Peyer's patch (tissue), 4 donors: ENCODE measurements at places on chromosomes 3 and 15. TPM values are rescaled to one million over a fixed set of nuclear protein-coding genes. Genes with fewer than 3 reads are reported as not detected.

- no peaks in the 10 kb centered on the region for H3K4me1 ChIP-seq
- DNase-seq: no peak
- H3K27me3 ChIP-seq: no peaks in the 10 kb centered on the region
- no peak overlapping the region for H3K27ac ChIP-seq
- no peaks in the 10 kb centered on the region for H3K36me3 ChIP-seq
- H3K4me3 ChIP-seq: no peak overlapping the region
These were observed 10.8 kb downstream of the CACNA2D3 start for GRCh38 chr3:54133196-54133595.

GRCh38 chr15:100192097-100193080 lies 149.4 kb downstream of the ADAMTS17 start:
- DNase-seq: peak; percentile 23
- H3K36me3 ChIP-seq: no peaks in the 10 kb centered on the region
- no peak overlapping the region for H3K27ac ChIP-seq
- H3K27me3 ChIP-seq: no peaks in the 10 kb centered on the region
- H3K4me1 ChIP-seq: no peaks in the 10 kb centered on the region

- H3K4me1 ChIP-seq: peaks cover 24% of the 10 kb centered on the region
- DNase-seq: no peak
- no peak overlapping the region for H3K27ac ChIP-seq
- no peak overlapping the region for H3K4me3 ChIP-seq
- no peaks in the 10 kb centered on the region for H3K27me3 ChIP-seq
- H3K36me3 ChIP-seq: peaks cover 5% of the 10 kb centered on the region
These were observed 52.4 kb upstream of the NR2E3 start for GRCh38 chr15:71757741-71758530.

DNA sequence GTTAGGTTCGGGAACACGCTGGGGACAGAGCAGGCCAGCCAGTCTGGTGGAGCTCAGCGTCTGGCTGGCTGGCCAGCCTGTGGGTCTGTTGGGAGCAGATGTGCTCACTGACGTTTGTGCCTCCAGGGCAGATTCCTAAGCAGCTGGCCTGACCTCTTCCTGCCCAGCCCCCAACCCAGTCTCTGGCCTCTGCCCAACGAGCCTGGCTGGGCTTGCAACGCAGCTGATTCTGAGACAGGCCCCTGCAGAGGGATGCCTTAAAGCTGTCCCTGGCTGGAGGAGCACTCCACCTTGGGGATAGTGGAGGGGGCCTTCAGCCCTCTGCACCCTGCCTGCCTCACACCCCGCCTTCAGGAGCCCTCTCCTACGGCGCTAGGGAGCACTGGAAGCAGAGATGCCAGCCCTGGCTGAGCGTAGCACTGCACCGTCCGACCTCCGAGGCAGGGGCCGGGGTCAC lies 46.0 kb downstream of the KLF13 start:
- H3K4me1 ChIP-seq: peaks cover 6% of the 10 kb centered on the region
- no peak for DNase-seq
- no peaks in the 10 kb centered on the region for H3K36me3 ChIP-seq
- no peaks in the 10 kb centered on the region for H3K27me3 ChIP-seq
- H3K4me3 ChIP-seq: no peak overlapping the region
- no peak overlapping the region for H3K27ac ChIP-seq

GRCh38 chr3:112084980-112085705 lies 1.0 kb upstream of the C3orf52 start:
- peak overlapping the region; percentile 86 for H3K27ac ChIP-seq
- no peaks in the 10 kb centered on the region for H3K27me3 ChIP-seq
- peak; percentile 65 for DNase-seq
- peaks cover 19% of the 10 kb centered on the region for H3K4me1 ChIP-seq
- no peak overlapping the region for H3K4me3 ChIP-seq
- H3K36me3 ChIP-seq: no peaks in the 10 kb centered on the region

DNA sequence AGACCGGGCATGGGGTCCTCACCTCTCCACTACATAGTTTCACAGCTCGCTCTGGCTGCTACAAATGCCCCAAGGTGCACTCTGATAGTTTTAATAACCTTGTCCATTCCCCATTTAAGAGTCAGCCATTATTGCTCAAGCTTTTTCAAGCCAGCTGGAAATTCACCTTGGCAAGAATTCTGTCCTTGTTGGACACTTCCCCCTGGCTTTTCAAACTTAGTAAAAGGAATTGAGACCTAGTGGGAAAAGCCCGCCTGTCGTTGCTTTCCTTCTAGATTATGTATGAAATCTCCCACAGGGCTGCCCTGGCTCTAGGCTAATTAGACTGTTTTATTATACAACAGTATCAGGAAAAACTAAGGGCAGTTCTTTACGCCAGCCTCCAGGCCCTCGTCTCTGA lies 293.7 kb upstream of the GADL1 start:
- H3K36me3 ChIP-seq: no peaks in the 10 kb centered on the region
- no peak overlapping the region for H3K27ac ChIP-seq
- H3K4me1 ChIP-seq: no peaks in the 10 kb centered on the region
- no peak overlapping the region for H3K4me3 ChIP-seq

DNA sequence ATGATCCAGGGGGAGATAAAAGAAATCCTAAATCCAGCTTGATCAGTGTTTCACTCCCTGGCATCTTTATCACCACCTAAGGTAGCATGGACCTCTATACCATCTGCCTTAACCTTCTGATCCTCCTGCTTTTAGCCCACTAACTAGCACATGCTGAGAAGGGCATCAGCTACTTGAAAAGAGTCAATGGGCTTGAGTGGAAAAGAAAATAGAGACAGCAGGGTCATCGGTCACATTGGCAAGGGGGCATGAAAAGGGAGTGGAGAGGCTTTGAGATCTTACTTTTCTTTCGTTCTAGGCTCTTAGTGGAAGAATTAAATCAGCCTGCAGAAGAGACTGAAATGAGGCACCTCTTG lies 239 bp upstream of the ZFYVE19 start:
- peak overlapping the region; percentile 97 for H3K27ac ChIP-seq
- no peaks in the 10 kb centered on the region for H3K27me3 ChIP-seq
- peak overlapping the region; percentile 92 for H3K4me3 ChIP-seq
- H3K4me1 ChIP-seq: peaks cover 16% of the 10 kb centered on the region
- DNase-seq: no peak

- H3K4me1 ChIP-seq: no peaks in the 10 kb centered on the region
- H3K27ac ChIP-seq: no peak overlapping the region
- no peaks in the 10 kb centered on the region for H3K27me3 ChIP-seq
- H3K4me3 ChIP-seq: no peak overlapping the region
These were observed 1010.6 kb downstream of the ROBO2 start for GRCh38 chr3:78050276-78051065.

- peaks cover 19% of the 10 kb centered on the region for H3K27me3 ChIP-seq
- DNase-seq: no peak
- peaks cover 17% of the 10 kb centered on the region for H3K4me1 ChIP-seq
- H3K4me3 ChIP-seq: no peak overlapping the region
These were observed 1.4 kb downstream of the PTH1R start for GRCh38 chr3:46878781-46879436.

- H3K4me3 ChIP-seq: no peak overlapping the region
- no peak for DNase-seq
- no peaks in the 10 kb centered on the region for H3K27me3 ChIP-seq
- no peaks in the 10 kb centered on the region for H3K4me1 ChIP-seq
These were observed 278.1 kb upstream of the LRTM1 start for GRCh38 chr3:55205990-55206389.

GRCh38 chr3:39021029-39021428 lies 30.7 kb downstream of the SCN11A start:
- H3K4me1 ChIP-seq: no peaks in the 10 kb centered on the region
- no peak for DNase-seq
- H3K4me3 ChIP-seq: no peak overlapping the region
- H3K27ac ChIP-seq: no peak overlapping the region
- H3K36me3 ChIP-seq: no peaks in the 10 kb centered on the region
- no peaks in the 10 kb centered on the region for H3K27me3 ChIP-seq

GRCh38 chr3:43770426-43771103 lies 79.8 kb downstream of the ABHD5 start:
- peak; percentile 78 for DNase-seq
- H3K36me3 ChIP-seq: no peaks in the 10 kb centered on the region
- H3K27ac ChIP-seq: peak overlapping the region; percentile 90
- H3K27me3 ChIP-seq: no peaks in the 10 kb centered on the region

GRCh38 chr15:36136049-36136448 lies 443.4 kb upstream of the CDIN1 start:
- no peak for DNase-seq
- H3K36me3 ChIP-seq: no peaks in the 10 kb centered on the region
- no peaks in the 10 kb centered on the region for H3K27me3 ChIP-seq
- H3K27ac ChIP-seq: no peak overlapping the region
- no peaks in the 10 kb centered on the region for H3K4me1 ChIP-seq

DNA sequence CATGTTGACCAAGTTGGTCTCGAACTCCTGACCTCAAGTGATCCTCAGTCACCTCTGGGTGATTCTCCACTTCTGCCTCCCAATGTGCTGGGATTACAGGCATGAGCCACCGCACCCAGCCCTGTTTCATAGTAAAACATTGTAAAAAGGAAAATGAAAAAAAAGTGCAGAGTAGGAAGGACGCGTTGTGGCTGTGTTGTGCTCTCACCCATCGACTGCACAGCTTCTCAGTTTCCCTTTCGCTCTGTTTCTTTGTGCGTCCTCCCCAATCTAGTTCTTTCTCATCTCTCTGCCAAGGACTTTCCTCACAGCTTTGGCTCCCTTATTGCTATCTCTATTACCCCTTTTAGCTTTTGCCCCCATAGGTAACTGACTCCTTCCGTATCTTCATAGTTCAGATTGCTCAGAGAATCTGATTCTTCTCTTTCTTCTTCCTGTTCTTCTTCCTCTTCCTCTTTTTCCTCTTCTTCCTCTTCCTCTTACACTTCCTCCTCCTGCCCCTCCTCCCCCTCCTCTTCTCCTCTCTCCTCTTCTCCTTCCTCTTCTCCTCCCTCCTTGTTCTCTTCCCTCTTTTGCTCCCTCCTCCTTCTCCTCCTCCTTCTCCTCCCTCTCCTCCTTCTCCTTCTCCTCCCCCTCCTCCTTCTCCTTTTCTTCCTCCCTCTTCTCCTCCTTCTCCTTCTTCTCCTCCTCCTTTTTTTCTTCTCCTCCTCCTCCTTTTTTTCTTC lies 81.1 kb upstream of the VGLL4 start:
- H3K4me1 ChIP-seq: no peaks in the 10 kb centered on the region
- H3K36me3 ChIP-seq: no peaks in the 10 kb centered on the region
- no peak for DNase-seq
- H3K27ac ChIP-seq: no peak overlapping the region
- no peaks in the 10 kb centered on the region for H3K27me3 ChIP-seq
- no peak overlapping the region for H3K4me3 ChIP-seq

GRCh38 chr3:150800722-150801121 lies 37.8 kb upstream of the SIAH2 start:
- no peaks in the 10 kb centered on the region for H3K36me3 ChIP-seq
- DNase-seq: no peak
- H3K27ac ChIP-seq: no peak overlapping the region
- H3K4me3 ChIP-seq: no peak overlapping the region
- H3K4me1 ChIP-seq: no peaks in the 10 kb centered on the region
- H3K27me3 ChIP-seq: no peaks in the 10 kb centered on the region

GRCh38 chr3:190375246-190375645 lies 12.7 kb upstream of the CLDN16 start:
- no peak overlapping the region for H3K27ac ChIP-seq
- no peaks in the 10 kb centered on the region for H3K4me1 ChIP-seq

Gene CHRM5
- not detected for total RNA-seq

Gene MAP6D1
- total RNA-seq: 2.0 TPM

Gene BNIP2
- total RNA-seq: 135 TPM

Gene HYAL3
- 3.4 TPM for total RNA-seq

Gene TGFBR2
- 51.8 TPM for total RNA-seq

Gene KLF15
- total RNA-seq: 9.8 TPM

Gene CAPN3
- total RNA-seq: 76.7 TPM

Gene EIF4E3
- 21.9 TPM for total RNA-seq
